ENCODE measurements at places on chromosomes 1 and 21.

DNA sequence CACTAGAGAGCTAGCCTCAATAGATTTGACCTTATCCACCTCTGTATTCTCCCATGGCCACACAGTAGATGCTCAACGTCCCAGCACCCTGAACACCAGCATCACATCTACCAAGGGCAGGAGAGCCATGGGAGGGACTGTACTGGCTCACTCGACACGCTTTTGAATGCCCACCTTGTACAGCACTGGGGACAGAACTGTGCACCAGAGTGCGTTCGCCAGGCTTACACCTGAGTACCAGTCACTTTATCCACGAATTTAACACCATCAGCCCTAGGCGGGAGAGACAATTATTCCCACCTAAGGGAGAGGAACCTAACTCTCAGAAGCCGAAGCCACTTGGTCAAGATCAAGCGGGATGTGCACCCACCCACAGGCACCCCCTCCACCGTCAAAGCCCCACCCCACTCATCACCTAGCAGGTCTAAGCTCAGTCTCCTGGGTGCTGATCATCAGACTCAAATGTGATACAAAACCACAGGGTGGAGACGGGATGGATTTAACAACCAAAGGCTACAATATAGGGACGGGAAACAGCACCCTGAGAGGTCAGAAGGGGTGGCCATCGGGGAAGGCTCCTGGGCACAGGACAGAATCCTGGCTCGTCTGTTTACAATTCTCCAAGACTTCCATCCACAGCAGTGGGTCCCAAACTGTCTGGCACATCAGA lies 110.5 kb downstream of the GLIS1 start:
- DNase-seq, result no peak

- no peak for DNase-seq
Measured at GRCh38 chr1:79588719-79589118, 582.2 kb upstream of the ADGRL4 start.

GRCh38 chr1:215287362-215287761 lies 204.8 kb downstream of the KCNK2 start:
- no peak for DNase-seq

DNA sequence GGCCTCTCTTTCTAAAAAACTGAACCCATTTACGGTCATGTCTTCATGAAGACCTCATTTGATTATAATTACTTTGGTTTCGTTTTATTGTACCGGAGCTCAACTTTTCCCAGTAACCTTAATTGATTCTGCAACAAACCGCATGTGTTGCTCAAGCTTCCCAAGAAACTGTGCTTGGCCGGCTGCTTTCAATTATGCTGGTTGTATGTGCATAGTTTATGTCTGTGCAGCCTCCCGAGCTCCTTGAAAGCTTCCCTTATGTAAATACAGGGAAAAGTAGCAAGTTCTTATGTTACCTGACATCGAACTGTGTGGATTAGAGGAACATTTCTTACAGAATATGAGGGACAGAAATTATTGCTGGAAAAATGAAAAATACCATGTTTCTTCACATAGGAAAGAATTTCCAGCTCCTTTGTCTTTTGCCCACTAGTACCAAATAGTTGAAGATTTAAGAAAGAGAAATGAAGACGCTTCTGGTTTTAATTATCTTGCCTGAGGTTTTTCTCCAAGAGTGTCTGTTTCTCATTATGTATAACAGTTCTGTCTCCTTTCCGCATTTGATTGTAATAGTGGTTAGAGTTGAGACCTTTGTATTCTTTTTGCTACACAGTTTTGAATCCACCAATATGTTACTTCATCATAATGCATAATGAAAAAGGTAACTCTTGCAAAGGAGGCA lies 2.1 kb downstream of the VCAM1 start:
- no peak for DNase-seq

- DNase-seq, result no peak
Measured at GRCh38 chr1:221868593-221869303, 126.9 kb upstream of the DUSP10 start.

GRCh38 chr1:206023695-206024094 lies at the start of gene CTSE:
CTSE (minus strand) TSS chr1:206023895; CDS start chr1:206023791, 104 bp downstream.
- DNase-seq, result no peak

- DNase-seq, result no peak
Measured at GRCh38 chr1:166915042-166915441, 39.0 kb upstream of the TADA1 start.

- DNase-seq, result no peak
Measured at GRCh38 chr1:45221716-45222115, 15.3 kb upstream of the ZSWIM5 start.

- no peak for DNase-seq
Measured at GRCh38 chr1:86778569-86779239, 74.3 kb downstream of the SH3GLB1 start.

DNA sequence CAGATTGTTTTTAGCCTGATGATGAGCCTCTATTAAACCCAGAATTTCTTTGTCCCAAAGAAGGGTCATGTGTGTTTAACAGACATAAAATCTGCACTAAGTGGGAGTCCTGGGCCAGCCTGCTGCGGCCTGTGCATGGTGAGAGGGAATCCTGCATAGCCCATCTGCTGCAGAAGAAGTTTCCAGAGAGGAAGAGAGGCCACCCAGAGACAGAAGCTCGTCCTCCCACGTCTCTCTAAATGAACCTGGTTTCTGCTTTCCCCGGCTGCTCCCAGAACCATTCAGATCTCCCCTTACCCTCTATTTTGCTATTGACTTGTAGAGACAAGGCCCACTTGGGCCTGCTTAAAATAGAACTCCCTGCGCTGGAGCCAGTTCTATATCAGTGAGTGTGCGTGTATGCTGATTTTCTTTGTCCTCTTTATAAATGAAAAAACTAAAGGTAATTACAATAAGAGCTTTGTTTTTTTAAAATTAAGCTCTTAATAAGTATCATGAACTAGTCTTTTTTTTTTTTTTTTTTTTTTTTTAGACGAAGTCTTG lies 142.8 kb upstream of the RAB4A start:
- no peak for DNase-seq

- no peak for DNase-seq
Measured at GRCh38 chr1:165570078-165570477, 26.3 kb downstream of the LRRC52 start.

DNA sequence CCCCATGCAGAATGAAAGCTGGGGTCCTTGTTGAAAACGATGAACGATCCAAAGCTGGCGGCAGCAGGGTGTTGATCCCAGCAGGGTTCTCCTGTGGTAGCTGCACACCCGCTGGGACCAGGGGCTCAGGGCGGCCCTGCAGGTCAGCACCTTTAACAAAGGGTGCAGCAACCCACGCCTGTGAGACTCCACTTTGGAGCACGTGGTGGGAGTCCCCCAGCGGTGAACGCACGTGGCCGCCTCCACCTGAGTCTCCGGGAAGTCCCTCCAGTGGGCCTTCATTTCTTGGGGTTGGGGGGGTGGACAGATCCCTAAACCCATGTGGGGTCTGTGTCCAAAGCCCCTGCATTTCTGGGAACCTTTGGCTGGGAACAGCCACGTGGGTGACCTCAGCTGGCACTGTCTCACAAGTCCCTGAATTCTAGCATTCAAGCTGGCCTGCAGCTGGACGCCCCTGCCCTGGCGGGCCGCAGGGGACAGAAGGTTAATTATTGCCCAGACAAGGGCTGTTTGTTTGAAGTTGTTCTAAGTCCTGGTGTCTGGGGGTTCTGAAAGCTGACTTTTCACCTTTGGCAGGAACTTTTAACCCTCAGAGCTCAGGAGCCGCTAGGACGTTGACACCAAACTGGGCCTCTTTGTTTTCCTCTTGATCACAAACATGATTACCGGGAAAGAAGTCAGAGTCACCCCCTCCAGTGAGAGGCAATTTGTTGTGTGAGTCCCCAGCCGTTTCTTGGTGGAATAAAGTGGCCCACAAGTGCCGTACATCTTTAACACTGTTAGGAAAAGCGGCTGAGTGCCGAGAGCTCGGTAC lies 64.5 kb downstream of the COL18A1 start:
- no peak for DNase-seq
